ENCODE measurements at places on chromosomes 6 and 20. TPM values are rescaled to one million over a fixed set of nuclear protein-coding genes. Genes with fewer than 3 reads are reported as not detected.

TNNC2 gene
- not detected for total RNA-seq

TNFRSF21 gene
- 63.8 TPM for total RNA-seq

ARMH2 gene
- 0.54 TPM for total RNA-seq

NKAIN4 gene
- not detected for total RNA-seq

LIN28B gene
- total RNA-seq = not detected

ECT2L gene
- total RNA-seq = not detected

VGLL2 gene
- not detected for total RNA-seq

PNLDC1 gene
- 0.47 TPM for total RNA-seq

CALHM4 gene
- total RNA-seq = not detected

BNIP5 gene
- not detected for total RNA-seq

KIF25 gene
- not detected for total RNA-seq

MOG gene
- total RNA-seq = not detected

ID4 gene
- 137 TPM for total RNA-seq

MUC21 gene
- 9.9 TPM for total RNA-seq

NRN1 gene
- 16.9 TPM for total RNA-seq

LTV1 gene
- total RNA-seq = 17.0 TPM

ANGPT4 gene
- 0.58 TPM for total RNA-seq

TUBB1 gene
- not detected for total RNA-seq

UBE2J1 gene
- total RNA-seq = 32.7 TPM

CTAGE9 gene
- not detected for total RNA-seq

ZNF165 gene
- total RNA-seq = 1.6 TPM

CAPN11 gene
- not detected for total RNA-seq

XKR7 gene
- not detected for total RNA-seq

HSPA12B gene
- total RNA-seq = 19.1 TPM

TOX2 gene
- total RNA-seq = 33.4 TPM

RPS21 gene
- total RNA-seq = 383 TPM

CDKAL1 gene
- total RNA-seq = 16.7 TPM

ETV7 gene
- total RNA-seq = 1.5 TPM

Measured in gastroesophageal sphincter (tissue), 4 donors.